Epithelial cell of proximal tubule (primary cell): ENCODE measurements at places on chromosomes 6 and 20. TPM values are rescaled to one million over a fixed set of nuclear protein-coding genes. Genes with fewer than 3 reads are reported as not detected.

Gene SULF2
- total RNA-seq: 11.2 and 20.4 TPM in 2 replicates

Gene KIAA1755
- 0.06 and 0.29 TPM in 2 replicates for total RNA-seq

Gene TFAP2A
- 6.4 and 17.8 TPM in 2 replicates for total RNA-seq

Gene RAD21L1
- 0.06 and 1.2 TPM in 2 replicates for total RNA-seq

Gene CASS4
- total RNA-seq: under 0.01 and 0.14 TPM in 2 replicates
